Left cardiac atrium (tissue), 4 donors: ENCODE measurements at places on chromosomes 6 and 20. TPM values are rescaled to one million over a fixed set of nuclear protein-coding genes. Genes with fewer than 3 reads are reported as not detected.

GRCh38 chr6:7184502-7184901 is 76.7 kb downstream of the RREB1 start:
- no peak for DNase-seq

- peak; percentile 50 for DNase-seq
These were observed 10.4 kb downstream of the CD40 start for GRCh38 chr20:46128310-46129151.

DNA sequence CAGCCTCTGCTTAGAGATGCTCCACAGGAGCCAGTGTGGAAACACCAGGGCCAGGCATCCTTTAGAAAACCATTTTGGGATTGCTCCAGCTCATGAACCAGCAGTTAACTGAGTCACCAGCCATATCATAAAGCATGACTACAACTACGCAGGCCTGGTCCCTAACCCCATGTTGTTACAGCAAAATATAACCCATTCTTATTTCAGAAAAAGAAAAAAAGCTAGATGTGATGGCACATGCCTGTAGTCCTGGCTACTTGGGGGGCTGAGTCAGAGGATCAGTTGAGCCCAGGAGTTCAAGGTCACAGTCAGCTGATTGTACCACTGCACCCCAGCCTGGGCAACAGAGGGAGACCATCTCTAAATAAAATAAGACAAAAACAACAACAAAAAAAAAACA is 36.8 kb downstream of the C6orf15 start:
- DNase-seq: no peak

DNA sequence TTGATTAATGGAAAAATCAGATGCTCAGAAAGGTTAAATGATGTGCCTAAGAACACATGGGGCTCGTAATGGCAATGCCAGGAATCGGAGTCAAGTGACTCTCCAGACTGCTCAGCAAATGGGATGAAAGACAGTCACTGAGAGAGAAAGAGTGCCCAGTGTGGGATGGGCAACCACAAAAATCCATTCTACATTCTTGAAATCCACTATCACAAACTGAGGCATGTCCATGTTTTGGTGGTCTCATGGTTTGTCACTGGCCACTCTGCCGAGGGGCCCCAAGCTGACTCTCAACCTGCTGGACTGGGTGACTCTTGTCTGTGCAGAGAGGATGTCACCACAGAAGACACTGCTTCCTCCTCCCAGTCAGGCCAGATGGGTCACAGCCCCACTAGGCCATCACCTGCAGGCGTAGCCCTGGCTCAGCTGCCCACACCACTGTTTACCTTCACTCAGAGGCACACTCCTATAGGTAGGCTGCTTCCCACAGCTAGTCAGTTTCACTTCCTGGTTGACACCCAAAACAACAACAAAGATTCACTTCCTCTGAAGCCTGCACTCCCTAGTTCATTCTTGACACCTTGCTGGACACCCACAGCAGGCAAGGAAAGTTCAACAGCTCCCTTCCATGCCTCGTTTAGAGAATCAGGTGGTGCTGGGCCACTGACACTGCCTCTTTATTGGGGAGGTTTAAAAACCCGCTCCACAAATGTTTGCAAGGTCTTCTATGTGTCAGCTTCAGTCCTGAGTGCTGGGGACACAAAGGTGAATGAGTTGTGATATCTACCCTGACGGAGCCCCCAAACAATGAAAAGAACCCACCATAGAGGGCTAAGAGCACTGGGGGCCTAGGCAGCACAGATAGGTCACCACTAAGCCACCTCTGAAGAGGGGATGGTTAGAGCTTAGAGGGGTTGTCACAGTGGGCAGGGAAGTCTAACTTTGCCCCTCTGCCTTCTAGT is 21.7 kb downstream of the MAP1LC3A start:
- DNase-seq: no peak

GRCh38 chr20:32966382-32966781 is 37.9 kb downstream of the SUN5 start:
- no peak for DNase-seq

DNA sequence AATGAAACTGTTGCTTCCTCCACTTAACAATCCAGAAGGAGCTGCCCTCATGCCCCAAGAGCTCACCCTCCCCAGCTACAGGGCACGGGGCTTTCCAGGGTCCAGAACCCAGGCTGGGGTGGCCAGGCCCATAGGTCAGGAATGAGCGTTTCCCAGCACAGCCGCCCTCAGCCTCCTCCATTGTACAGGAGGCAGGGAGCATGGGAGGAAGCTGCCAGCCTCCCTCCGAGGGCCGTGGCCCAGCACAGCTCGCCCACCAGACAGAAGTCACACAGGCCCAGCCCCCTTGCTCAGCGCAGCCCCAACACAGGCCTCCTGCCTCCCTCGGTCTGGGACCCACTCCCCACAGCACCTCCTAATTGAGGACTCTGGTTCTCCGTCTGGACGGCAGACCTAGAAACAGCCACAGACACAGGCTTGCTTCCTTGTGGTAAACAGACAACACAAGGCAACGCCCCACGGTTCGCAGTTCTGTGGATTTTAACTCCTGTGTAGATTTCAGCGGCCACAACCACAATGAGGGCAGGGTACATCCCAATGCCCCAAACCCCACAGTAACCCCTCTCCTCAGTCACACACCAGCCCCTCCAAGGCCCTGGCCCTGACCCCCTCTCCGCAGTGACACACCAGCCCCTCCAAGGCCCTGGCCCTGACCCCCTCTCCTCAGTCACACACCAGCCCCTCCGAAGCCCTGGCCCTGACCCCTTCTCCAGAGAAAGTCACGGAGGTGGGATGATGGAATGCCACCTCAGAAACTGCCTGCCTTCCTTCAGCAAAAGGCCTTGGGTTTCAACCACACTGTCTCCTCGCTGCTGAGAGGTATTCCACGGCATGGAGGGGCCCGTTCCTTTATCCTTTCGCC is 173.5 kb downstream of the DLL1 start:
- DNase-seq: no peak

DNA sequence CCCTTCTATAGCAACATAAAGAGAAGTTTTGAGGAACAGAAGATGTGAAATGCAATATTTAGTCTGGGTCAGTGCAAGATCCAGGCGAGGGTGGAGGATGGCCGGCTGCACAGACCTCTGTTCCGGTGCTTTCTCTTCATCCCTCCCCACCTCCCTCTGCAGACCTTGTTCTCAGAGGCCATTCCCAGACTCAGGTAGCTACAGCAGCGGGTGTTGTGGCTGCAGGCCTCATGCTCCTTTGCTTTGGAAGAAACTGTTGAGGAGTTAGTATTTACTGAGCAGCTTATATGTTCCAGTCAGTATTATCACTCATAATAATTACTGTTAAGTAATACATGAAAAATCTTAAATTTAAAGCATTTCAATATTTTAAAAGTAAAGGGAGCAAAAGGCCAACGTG is 1.7 kb downstream of the BTN3A3 start:
- no peak for DNase-seq

- DNase-seq: no peak
These were observed 195.5 kb upstream of the PDE10A start for GRCh38 chr6:165858586-165858985.

- no peak for DNase-seq
These were observed 1.2 kb downstream of the DNMT3B start for GRCh38 chr20:32763202-32764004.

- DNase-seq: no peak
These were observed 246.8 kb downstream of the MYLK4 start for GRCh38 chr6:2503816-2504494.

DNA sequence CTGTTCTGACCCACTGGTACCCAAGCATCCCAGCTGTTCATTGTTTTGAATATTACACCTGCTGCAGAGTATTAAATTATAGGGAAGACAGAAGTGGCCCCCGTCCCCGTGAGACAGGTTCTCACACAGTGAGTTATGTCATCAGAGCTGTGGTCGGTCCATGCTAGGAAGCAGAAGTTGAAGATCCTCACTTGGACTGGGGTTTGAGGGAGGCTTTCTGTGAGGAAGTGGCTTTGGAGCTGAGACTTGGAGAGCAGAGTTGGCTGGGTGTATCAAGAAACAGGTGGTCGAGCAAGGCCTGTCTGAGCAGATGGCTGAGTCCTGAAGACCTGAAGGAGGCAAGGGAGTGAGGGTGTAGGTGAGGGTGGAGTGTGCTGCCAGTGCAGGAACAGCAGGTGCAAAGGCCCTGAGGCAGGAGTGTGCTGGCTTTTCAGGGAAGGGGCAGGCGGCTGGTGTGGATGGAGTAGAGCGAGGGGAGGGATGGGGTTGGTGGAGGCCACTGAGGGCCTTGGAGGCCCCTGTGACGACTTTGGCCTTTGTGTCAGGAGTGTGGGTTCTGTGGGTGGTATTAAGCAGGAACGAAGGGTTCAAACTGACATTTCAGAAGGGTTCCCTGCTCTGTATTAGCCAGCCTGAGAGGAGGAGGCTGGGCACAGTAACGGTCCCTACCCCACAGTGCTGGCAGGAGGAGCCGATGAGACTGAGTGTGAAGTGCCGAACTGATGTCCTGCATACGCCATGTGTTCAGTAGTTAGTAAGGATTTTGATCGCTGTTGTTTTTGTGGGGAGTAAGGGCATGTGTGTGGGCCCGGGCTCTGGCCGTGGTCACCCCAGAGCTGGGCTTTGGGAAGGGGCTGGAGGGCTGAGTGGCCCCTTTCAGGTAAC is 11.8 kb downstream of the SRC start:
- DNase-seq: no peak

DNA sequence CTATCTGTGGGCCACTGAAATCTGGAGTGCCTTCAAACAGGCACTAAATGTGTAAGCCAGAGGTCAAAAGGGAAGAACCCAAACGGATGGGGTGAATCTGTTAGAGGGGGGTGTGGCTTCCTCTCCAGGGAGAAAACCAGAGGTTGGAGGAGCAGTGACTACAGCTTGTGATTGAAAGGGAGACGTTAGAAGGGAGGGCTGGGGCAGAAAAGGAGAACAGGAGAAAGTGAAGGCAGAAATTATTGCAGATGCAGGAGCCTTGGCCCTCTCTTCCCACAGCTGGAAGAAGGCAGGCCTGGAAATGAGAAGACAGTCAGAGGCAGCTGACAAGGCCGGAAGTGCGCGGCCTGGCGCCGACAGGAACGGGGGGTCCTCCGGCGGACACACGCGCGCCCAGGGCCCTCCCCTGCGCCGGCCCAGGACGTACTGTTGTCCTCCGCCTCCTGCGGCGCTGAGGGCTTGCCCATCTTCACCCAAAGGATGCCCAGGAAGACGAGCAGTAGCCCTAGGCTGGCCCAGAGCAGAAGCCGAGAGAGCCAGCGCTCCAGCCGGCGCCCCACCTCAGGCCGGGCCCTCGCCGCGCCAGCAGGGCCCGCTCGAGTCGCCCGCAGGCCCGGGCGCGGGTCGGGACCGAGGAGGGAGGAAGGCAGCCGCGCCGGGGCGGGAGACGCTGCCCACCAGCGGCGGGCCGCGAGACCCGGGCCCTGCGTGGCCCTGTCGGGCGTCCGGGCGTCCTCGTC is 806 bp downstream of the LEMD2 start:
- peak; percentile 86 for DNase-seq

- no peak for DNase-seq
These were observed 20.9 kb downstream of the ARID1B start for GRCh38 chr6:156797901-156798735.

GRCh38 chr6:99560668-99561067 is 7.8 kb downstream of the CCNC start:
- DNase-seq: no peak

DNA sequence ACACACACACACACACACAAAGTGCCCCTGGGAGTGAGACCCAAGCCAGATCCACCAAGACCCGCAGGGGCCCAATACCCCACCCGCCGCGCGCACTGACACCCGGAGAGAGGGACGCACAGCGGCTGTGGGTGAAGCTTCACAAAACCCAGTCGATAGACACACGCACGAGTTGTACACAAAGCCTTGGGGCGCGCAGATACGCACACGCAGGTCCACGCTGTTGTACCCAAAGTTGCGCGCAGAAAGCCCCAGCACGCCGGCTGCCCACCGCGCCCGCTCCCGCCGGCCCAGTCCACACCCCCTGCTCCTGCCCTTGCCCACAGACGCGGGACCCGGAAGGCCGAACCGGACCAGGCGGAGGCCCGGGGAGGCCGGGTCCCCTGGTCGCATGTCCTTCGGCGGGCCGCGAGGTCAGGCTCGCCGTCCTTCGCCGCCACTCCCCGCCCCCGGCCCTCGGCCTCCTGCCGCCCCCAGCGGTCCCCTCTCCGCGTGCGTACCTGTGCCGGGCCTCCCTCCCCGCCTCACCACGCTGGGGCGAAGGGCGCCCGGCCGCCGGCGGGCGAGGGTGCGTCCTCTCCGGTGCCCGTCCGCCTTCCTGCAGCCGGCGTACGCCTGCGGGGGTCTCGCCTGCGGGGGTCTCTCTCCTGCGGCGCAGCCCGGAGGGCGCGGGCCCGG is at the start of gene TMEM74B:
TMEM74B (minus strand) TSS at position 344 of the 678 bp plus-strand sequence. CDS start 1,180 bp downstream, outside the sequence.
- peak; percentile 27 for DNase-seq

GRCh38 chr20:40442181-40442963 is 246.7 kb downstream of the MAFB start:
- no peak for DNase-seq

- DNase-seq: peak; percentile 42
These were observed at the start of gene C6orf132 for GRCh38 chr6:42142118-42142835. Gene C6orf132, minus strand, starts transcription at chr6:42142620. Its CDS starts 176 bp downstream, at chr6:42142444.

- DNase-seq: no peak
These were observed 163.2 kb downstream of the MRPL14 start for GRCh38 chr6:43963877-43964658.

DNA sequence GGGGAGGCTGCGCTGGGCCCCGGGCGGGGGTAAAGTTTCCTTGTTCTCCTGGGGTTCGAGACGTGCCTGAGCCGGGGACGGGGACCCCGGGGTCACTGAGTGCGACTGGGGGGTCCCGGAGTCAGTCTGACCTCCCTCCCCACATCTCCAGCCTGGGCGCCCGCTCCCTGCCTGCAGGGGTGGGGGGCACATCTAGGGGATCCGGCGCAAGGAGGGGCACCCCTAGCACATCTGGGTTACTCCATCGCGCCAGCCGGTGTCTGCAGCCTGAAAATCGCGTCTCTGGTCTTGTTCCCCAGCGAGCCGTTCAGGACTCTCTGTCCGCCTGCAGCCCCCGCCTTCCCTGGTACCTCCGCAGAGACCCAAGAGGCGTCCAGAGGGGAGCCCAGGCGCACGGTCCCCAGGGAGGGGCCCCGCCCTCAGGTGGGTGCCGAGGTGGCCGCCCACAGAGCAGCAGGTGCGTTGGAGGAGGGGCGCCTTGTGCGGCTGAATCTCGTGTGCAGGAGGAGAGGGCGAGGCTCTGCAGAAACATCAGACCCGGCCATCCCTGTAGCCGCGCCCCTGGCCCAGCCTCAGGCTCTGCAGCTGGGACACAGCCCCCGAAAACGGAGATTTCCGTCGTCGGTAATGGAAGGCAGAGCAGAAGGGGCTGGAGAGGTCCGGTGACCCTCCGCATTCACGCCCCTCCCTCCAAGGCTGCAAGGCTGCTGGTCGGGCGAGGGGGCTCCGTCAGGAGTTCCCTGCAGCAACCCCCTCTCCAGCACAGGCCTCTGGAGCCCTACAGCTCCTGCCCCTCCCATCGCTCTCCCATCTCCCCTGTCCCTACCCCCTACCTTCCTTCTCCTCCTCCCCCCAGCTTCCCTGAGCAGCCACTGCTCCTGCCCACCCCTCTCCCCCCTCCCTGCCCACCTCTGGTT is 628 bp upstream of the CHRNA4 start:
- DNase-seq: no peak

GRCh38 chr6:15974817-15975216 is 154.1 kb upstream of the MYLIP start:
- no peak for DNase-seq

HLA-DRA gene
- 94.5 TPM for total RNA-seq

RFX6 gene
- not detected for total RNA-seq

FAM83B gene
- 7.4 TPM for total RNA-seq

CDH26 gene
- total RNA-seq: 0.84 TPM

ID4 gene
- total RNA-seq: 44.0 TPM

MAPK14 gene
- 38.4 TPM for total RNA-seq

TLDC2 gene
- total RNA-seq: 0.18 TPM

CST2 gene
- total RNA-seq: not detected

LY6G5C gene
- 2.5 TPM for total RNA-seq

CBLN4 gene
- not detected for total RNA-seq
